Endothelial cell of coronary artery (primary cell): ENCODE measurements at places on chromosomes 11 and 22. TPM values are rescaled to one million over a fixed set of nuclear protein-coding genes. Genes with fewer than 3 reads are reported as not detected.

ANO5 gene
- 0.81 and 1.2 TPM in 2 replicates for total RNA-seq

CCS gene
- 31.5 and 32.6 TPM in 2 replicates for total RNA-seq

CALCB gene
- total RNA-seq: under 0.01 TPM in 1 of 2 replicates, not detected in the other

SULT4A1 gene
- total RNA-seq: 0.09 and 0.63 TPM in 2 replicates

BATF2 gene
- 0.36 and 0.75 TPM in 2 replicates for total RNA-seq

ARVCF gene
- total RNA-seq: 53.3 and 76.7 TPM in 2 replicates

MS4A4A gene
- total RNA-seq: not detected in 2 replicates

MYBPC3 gene
- total RNA-seq: not detected in 2 replicates

EXPH5 gene
- total RNA-seq: under 0.01 TPM in 2 replicates

WNT7B gene
- under 0.01 TPM in 1 of 2 replicates, not detected in the other for total RNA-seq

CFL1 gene
- total RNA-seq: 1,607 and 1,727 TPM in 2 replicates

MUC5AC gene
- total RNA-seq: not detected in 2 replicates

E2F8 gene
- total RNA-seq: 1.0 and 2.6 TPM in 2 replicates

SYT7 gene
- total RNA-seq: 0.18 and 0.19 TPM in 2 replicates

OR51I1 gene
- not detected in 2 replicates for total RNA-seq

TYR gene
- not detected in 2 replicates for total RNA-seq

KAT5 gene
- total RNA-seq: 37.5 and 39.5 TPM in 2 replicates

HSPB2 gene
- total RNA-seq: 0.28 TPM in 1 of 2 replicates, not detected in the other

GSC2 gene
- total RNA-seq: not detected in 2 replicates

TNNT3 gene
- total RNA-seq: not detected in 2 replicates

OR2D2 gene
- 0.47 and 0.54 TPM in 2 replicates for total RNA-seq

ANGPTL5 gene
- total RNA-seq: not detected in 2 replicates

SPDYC gene
- total RNA-seq: not detected in 2 replicates

CNGA4 gene
- not detected in 2 replicates for total RNA-seq

SAA4 gene
- total RNA-seq: not detected in 2 replicates

BIK gene
- 0.09 and 0.63 TPM in 2 replicates for total RNA-seq

ALG12 gene
- 11.0 and 12.0 TPM in 2 replicates for total RNA-seq

MICAL2 gene
- 203 and 443 TPM in 2 replicates for total RNA-seq

PLAAT5 gene
- total RNA-seq: not detected in 2 replicates

UCP3 gene
- total RNA-seq: 0.18 and 0.38 TPM in 2 replicates

PPP2R1B gene
- 35.5 and 35.7 TPM in 2 replicates for total RNA-seq

OMP gene
- total RNA-seq: 0.45 and 0.56 TPM in 2 replicates

PLXNB2 gene
- 68.2 and 132 TPM in 2 replicates for total RNA-seq
